ENCODE measurements at places on chromosomes 5 and 9. TPM values are rescaled to one million over a fixed set of nuclear protein-coding genes. Genes with fewer than 3 reads are reported as not detected.

SEMA6A gene
- 0.27 TPM for total RNA-seq

- no peak for DNase-seq
Observed at GRCh38 chr9:4983601-4984165, 1.4 kb upstream of the JAK2 start.

- DNase-seq = no peak
Observed at GRCh38 chr5:39376293-39376714, 12.0 kb upstream of the C9 start.

GRCh38 chr5:146761811-146762210 is 116.7 kb downstream of the PPP2R2B start:
- no peak for DNase-seq
